ENCODE measurements at places on chromosomes 4 and X. TPM values are rescaled to one million over a fixed set of nuclear protein-coding genes. Genes with fewer than 3 reads are reported as not detected.

The SHISA3 gene
- 4.8 TPM for total RNA-seq

The OTC gene
- total RNA-seq = 1.2 TPM

The ASMTL gene
- 34.5 TPM for total RNA-seq

The MSX1 gene
- 12.3 TPM for total RNA-seq

The EPHA5 gene
- total RNA-seq = 5.0 TPM

- DNase-seq = peak; percentile 8
Observed at GRCh38 chr4:1044469-1045192, 33.2 kb downstream of the FGFRL1 start.

- no peak for DNase-seq
Observed at GRCh38 chr4:104416725-104417356, 77.9 kb downstream of the CXXC4 start.

DNA sequence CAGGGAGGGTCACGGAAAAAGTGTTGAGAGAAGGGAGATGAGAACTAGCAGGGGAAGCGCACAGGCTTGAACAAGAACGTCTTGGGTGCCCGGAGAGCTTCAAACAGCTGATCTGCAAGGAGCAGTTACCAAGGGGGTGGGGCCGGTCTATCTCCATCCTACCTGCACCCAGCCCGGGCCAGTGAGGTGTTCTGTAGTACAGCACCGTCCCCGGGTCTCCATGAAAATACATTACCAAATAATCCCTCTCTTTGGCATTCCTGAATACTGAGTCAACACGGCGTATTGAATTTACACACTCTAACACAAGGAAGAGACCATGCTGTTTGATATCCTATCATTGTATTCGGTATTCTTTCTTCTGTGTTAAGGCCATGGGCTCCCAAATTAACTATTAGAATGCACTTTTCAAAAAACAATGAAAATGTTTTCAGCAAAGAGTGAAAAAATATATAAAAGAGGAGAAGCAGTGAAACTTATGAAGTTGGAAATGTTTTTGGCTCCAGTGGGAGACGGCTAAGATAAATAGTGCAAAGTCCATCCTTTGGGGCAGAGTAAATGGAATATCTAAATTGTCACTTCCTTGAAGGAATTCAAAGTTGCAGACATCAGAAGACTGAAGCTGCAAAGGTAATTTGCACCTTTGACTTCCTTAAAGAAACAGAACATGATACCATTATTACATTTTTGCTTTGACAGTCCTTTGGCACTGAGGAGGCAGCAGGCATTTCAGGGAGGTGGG, 90.3 kb downstream of the DHRSX start:
- no peak for DNase-seq

The NPY1R gene
- 11.6 TPM for total RNA-seq

DNA sequence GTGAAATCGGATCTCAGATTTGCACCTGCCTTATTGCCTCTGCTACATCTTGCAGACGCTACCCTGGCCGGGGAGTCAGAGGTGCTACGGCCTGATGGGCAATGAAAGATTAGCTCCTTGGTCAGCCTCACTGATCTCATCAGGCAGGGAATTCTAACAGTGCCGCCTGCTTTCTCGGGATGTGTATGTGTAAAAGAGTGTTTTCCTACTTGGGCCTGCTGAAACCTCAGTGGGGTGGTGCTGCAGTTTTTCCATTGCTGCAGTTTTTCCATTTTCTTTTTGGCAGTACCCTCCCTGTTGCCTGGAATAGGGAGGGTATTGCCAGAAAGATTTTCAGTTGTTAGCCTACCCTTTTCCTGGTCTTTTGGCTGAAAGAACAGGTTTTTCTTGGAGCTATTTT, 117.5 kb downstream of the CDKL5 start:
- no peak for DNase-seq

The EDA2R gene
- total RNA-seq = 9.5 TPM

DNA sequence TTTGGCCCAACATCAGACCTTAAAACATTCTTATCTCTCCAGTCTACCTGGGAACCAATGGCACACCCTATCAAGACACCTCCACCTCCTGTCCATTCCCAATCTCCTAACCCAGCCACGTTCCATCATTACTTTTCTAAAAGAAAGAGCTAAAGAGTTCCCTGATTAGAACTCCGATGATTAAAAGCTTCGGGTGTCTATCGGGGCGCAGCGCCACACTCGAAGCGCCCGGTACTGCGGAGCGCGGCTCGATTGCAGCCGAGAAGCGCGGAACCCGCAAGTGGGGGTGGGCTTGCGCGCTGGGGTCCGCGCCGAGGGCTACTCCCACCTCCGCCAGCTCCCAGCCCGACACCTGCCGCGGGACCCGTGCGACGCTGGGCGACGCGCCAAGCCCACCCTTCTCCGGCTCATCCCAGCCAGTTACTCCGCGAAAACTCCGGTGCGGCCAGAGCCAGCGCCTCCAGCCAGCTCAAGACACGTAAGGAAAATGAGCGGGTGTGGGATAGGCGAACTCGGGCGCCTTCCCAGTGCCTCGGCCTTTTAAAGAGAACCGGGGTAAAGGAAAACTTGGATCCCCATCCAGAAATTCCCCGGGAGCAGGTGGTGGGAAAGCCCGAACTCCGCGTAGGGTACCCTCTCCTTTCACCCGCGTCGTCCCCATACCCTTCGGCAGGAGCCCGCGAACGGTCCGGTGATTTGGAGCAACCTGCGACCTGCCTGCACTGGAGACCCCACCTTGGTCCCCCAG, 593 bp downstream of the NPY1R start:
- peak; percentile 15 for DNase-seq

GRCh38 chrX:132615391-132616131, 126.7 kb upstream of the MBNL3 start:
- peak; percentile 41 for DNase-seq

GRCh38 chr4:176791591-176792325, 964 bp downstream of the VEGFC start:
- peak; percentile 78 for DNase-seq

DNA sequence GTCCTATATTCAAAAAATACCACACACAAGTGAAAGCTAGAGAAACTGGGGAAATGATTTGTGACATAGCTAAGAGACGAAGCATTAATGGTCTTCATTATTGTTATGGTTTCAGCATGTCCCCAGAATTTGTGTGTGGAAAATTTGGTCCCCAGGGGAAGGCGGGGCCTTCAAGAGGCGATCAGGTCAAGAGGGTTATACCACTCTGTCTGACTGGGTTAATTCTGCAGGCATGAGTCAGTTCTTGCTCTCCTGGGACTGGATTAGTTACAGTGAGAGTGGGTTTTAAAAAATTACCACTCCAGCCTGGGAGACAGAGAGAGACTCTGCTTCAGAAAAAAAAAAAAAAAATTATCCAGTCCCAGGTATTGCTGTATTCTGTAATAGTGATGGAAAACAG, 2.1 kb upstream of the MTNR1A start:
- DNase-seq = no peak

- DNase-seq = no peak
Observed at GRCh38 chrX:41958861-41959260, 35.5 kb upstream of the CASK start.

DNA sequence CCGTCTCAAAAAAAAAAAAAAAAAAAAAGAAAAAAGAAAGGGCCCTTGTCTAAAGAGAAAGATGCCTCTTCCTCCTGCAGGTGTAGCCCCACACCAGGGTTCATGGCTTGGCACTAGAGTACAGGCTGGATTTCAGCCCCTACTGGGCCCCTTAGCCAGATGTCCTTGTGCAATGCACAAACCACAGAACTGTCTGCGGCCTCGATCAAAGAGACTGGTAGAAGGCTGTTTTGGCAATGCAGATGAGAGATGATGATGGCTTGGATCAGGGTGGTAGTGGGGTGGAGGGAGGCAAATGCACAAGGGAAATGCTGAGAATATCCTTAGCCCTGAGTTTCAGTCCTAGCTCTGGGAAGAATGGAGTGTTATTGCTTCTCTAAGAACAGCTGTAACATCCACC, 26.5 kb upstream of the TSR2 start:
- no peak for DNase-seq

The FAM184B gene
- not detected for total RNA-seq

DNA sequence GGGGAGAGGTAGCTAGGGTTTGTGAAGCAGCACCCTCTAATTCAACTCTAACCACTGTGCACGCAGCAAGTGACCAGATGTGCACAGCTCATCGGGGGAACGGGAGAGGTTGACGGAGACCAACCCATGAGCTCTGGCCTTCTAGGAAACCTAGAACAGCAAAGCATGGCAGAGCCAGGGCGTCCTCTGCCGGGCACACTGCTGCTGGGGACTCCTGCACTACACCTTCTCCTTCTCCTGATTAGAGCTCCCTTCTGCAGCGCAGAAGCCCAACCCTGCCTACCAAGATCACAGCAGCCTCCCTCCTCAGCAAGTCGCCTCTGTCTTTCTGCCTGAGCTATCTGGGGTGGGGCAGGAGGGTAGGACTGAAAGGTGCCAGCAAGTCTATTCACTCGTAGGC, 252.3 kb upstream of the PSAPL1 start:
- no peak for DNase-seq

DNA sequence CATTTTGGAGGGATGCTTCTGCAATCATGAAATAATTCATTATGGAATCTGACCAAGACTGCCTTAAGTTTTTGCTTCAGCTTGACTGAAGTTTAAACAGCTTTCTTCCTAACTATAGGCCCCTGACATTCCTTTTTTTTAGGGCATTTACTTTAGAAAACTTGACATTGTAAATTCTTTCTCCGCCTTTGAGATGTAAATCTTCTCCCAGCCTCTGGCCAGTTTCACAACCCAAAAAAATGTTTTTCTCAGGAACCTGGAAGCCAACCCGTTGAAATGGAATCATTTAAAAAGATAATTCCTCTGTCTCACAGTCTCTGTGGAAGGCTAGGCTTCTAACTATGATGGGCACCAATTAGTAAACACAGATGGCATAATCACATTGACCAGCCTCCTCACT, 710.4 kb upstream of the PABPC4L start:
- no peak for DNase-seq

The XG gene
- total RNA-seq = 3.8 TPM

DNA sequence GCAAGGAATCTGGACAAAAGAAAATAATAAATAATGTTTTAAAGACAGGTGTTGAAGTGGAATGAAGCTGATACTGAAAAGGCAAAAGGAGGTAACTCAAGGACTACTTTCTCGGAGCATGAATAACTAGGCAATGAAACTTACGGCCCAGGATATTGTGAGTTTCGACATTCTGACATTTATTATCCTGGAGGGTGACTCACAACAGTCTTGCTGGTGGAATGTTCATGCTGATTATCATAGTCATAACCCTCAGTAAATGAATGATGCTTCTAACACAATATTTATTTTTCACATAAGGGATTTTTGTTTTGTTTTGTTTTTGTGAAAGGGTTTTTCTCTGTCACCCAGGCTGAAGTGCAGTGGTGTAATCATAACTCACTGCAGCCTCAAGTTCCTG, 147.0 kb upstream of the HPGD start:
- no peak for DNase-seq

The GYG2 gene
- 6.6 TPM for total RNA-seq

The FGA gene
- not detected for total RNA-seq

DNA sequence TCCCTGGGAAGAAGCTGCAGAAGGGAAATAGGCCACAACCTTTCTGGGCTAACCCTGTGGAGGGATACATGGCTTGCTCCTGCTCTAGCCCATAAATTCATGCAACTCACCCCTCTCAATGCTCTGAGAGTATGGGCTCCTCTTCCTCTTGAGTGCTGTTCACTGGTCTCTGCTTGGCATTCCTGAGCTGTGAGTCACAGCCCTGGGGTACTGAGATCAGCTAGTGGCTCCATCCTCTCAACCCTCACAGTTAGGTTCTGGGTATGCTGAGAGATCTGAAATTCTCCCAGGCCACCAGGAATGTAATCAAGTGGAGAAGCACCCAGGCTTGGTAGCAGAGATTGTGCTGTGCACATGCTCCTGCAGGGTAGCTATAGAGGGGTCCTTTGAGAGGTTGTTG, 60.6 kb upstream of the SPANXN2 start:
- DNase-seq = no peak

- DNase-seq = peak; percentile 69
Observed at GRCh38 chr4:169823685-169824084, 65.9 kb upstream of the HPF1 start.

- no peak for DNase-seq
Observed at GRCh38 chr4:16550531-16550930, 324.3 kb upstream of the TAPT1 start.

- no peak for DNase-seq
Observed at GRCh38 chr4:182729516-182729915, 187.7 kb downstream of the DCTD start.

- DNase-seq = no peak
Observed at GRCh38 chrX:38999967-39000745, 198.9 kb downstream of the MID1IP1 start.

- DNase-seq = no peak
Observed at GRCh38 chrX:13638021-13638420, 14.9 kb upstream of the TCEANC start.

- DNase-seq = no peak
Observed at GRCh38 chr4:26471890-26472289, 18.4 kb downstream of the CCKAR start.

DNA sequence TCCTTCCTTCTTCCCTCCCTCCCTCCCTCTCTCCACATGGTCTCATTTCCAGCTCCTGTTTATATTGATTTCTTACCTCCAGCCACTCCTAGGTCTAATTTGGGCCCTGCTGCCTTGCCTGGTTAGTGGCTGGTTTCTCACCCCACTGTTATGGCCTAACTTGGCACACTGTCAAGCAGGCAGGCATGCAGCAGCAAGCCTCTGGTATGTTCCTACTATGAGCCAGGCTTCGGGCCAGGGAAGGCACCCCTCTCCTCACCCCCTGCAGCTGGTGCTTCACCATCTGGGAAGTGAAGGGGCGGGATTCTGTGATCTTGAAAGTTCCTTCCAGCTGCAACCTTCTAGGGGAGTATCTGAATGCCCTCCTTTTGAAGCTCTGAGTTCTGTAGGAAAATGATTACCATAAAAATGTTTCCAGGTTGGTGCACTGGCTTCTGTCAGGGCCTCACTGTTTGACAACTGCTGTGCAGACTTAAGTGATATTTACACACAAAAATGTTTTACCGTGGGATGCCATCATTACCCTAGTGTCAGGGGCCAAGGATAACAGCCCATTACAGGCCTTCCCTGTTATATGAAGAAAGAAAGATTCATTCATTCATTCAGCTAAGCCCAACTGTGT, 10.1 kb upstream of the VMA21 start:
- DNase-seq = peak; percentile 15

DNA sequence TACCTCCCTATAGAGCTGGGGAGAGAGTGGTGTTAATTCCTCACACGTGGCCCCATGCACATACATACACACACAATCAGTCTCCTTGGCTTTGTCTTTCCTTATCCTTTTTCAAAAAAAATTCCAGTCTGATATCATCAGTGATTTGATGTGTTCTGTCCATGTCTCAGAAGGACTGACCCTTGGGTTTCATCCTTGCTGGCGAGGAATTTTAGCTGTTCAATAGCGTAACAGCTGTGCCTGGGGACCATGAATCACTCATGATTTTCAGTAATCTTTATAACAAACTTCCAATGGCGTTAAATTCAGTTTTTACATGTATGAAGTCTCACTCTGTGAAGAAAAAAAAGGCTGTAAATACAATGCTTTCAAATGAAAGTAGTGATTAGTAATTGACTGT, 204.6 kb downstream of the RBMX2 start:
- no peak for DNase-seq

The PHEX gene
- 3.8 TPM for total RNA-seq

- no peak for DNase-seq
Observed at GRCh38 chrX:11789809-11790208, 31.8 kb downstream of the MSL3 start.
